ENCODE measurements at places on chromosomes 1 and 21.

- DNase-seq, result no peak
Observed at GRCh38 chr1:32060914-32061313, 11.8 kb upstream of the TMEM39B start.

- DNase-seq, result no peak
Observed at GRCh38 chr1:207181847-207182246, 77.8 kb downstream of the C4BPA start.

DNA sequence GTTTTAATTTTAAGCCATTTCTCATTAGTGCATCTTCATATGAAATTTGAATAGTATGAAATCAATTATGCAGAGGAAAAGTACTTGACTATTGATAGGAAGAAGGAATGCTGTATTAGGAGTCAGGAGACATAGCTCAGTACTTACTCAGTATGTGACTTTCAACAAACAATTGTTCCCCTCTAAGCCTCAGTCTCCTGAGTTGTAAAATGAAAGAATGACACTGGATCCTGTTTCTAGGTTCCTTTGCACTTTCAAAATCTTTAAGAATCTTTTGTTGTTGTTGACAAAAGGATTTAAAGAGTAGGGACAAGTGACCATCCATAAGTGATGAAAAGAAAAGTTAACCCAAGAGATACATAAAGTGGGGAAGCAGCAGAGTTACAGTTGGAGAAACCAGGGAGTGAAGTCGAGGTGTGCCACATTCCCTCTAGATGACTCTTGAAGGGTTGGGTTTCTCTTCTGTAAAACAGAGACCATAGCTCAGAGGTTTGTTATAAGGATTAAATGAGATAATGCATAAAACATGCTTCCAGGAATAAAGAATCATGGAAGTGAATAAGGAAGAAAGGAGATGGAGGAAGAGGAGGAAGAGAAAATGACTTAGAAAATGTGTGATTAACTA, 105.7 kb upstream of the KCNJ15 start:
- DNase-seq, result no peak

DNA sequence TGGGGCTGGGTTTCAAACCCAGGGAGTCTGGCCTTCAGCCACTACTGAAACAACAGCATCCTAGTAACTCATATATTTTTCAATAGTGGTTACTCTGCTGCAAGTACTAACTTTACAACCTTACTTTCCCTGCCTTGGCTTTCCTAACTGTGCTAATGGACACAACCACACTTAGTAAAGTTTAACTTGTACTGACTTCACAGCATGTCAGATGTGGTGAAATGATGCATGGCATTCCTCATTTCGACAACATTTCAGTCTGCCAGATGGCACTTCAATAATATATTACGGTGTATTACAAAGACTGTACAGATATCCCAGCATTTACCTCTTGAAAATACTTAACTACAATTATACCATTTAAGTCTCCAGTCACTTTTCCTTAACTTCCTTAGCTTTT, 27.8 kb downstream of the LRRC7 start:
- DNase-seq, result no peak

DNA sequence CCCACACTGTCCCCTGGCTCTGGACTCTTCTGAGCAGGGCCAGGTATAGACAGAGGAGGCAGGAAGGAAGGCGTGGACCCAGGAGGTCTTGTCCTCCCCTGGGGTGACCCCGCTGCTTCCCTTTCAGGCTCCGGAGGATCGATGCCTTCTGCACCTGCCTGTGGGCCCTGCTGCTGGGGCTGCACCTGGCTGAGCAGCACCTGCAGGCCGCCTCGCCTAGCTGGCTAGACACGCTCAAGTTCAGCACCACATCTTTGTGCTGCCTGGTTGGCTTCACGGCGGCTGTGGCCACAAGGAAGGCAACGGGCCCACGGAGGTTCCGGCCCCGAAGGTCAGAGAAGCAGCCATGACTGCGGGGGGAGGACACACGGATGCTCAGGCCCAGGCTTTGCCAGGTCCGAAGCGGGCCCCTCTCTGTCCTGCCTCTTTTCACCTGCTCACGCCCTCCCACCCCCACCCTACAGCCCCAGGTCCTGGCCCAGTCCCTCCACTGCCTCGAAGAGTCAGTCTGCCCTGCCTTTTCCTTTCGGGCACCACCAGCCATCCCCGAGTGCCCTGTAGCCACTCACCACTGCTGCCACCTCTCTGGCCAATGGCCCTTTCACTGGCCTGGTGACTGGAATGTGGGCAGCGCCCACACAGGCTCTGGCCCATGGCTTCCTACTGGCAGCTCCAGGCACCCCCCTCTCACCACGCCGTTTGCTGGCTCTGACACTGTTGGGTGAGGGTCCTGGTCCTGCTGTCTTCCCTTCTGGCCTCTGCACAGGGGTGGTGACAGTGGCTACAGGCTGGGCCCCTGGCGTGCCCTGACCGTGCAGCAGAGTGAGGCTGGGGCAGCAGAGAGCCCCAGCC, 13.5 kb downstream of the TMEM201 start:
- DNase-seq, result no peak

DNA sequence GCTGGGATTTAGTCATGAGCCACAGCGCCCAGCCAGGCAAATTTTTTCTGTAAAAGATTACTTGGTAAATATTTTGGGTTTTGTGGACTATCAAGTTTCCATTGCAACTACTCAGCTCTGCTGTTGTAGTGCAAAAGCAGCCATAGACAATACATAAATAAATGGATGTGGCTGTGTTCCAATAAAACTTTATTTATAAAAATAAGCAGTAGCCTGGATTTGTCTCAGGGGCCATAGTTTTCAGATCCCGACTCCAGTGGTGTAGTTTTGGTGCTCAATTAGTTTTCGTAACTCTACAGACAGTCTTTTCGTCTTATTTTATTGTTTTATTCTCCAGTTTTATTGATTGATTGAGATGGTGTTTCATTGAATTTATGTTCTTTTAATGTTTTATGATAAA, 80.1 kb upstream of the IVNS1ABP start:
- no peak for DNase-seq

- no peak for DNase-seq
Observed at GRCh38 chr1:231103961-231104360, 57.9 kb upstream of the TRIM67 start.

- peak; percentile 5 for DNase-seq
Observed at GRCh38 chr1:41282679-41283317, 40.7 kb upstream of the SCMH1 start.

DNA sequence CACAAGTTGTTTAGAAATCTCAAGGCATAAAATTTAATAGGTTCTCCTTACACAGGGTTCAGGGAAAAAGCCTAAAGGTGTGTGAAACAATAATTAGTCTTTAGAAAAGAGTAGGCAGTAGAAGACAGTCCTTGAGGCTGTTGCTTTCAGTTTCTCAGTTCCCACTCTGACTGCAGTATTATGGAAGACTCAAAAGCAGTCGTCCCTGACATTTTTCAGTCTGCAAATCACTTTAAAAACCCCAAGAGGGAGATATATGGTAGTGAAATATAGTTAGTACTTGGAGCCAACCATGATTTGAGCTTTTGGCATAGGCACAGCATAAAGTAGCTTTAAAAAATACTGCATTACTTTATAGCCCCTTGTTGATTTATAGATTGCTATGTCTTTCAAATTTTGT, 299.7 kb downstream of the OLFM3 start:
- DNase-seq, result no peak

DNA sequence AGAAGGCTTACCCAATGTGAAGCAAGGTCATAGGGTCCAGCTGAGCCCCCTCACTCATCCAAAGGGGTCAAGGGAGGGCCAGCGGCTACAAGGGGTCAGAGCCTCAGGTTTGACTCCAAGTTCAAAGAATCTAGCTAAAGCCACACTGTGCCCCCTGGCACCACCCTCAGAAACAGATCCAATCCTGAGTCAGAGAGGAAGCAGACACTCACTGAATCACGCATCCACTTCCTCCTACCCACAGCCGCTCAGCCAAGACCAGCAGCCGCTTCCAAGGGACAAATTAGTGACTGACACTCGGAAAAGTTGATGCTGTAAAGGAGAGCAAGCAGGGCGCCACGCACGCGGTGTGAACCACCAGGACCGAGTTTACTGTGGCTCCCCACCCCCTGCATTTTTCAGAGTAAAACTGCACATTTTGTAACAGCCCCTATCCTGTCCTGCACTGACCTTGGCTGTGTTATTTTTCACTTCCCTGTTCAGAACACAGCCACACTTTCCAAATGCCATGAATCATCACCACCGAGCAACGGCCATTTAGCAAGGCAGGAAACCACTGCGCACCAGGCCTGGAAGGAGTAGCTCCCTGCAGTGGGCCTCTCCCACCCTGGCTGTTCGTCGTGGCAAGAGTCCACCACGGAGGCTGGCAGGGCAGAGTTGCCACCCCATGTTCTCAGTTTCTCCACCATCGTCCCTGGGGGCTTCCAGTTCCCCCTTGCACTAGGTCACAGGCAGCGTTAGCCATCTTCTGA, 147.8 kb downstream of the TOMM20 start:
- peak; percentile 43 for DNase-seq

DNA sequence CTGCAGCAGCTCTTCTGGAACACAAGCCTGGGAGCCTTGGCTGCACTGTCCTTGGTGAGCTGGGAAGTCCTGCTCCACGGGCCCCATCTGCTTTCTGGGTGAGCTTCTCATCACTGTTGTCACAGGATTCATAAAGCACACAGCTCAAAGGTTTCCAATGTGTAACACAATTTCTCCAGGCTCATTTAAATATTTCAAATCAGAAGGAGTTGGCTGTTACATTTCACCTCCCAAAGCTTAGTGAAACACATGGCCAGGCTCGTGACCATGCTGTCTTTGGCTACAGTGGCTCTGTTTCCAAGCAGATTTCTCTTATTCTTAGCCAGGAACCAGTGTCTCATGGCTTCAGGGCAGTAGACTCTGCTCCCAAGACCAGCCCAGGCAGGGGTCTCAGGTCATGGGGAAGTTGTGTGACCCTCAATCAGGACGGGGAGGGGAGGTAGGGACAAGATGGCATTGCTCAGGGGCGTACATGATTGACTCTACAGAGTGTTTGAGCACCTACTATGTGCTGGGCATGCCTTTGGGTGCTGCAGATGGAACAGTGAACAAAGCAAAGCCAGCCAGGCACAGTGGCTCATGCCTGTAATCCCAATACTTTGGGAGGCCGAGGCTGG, 353.0 kb downstream of the NPHP4 start:
- DNase-seq, result no peak

DNA sequence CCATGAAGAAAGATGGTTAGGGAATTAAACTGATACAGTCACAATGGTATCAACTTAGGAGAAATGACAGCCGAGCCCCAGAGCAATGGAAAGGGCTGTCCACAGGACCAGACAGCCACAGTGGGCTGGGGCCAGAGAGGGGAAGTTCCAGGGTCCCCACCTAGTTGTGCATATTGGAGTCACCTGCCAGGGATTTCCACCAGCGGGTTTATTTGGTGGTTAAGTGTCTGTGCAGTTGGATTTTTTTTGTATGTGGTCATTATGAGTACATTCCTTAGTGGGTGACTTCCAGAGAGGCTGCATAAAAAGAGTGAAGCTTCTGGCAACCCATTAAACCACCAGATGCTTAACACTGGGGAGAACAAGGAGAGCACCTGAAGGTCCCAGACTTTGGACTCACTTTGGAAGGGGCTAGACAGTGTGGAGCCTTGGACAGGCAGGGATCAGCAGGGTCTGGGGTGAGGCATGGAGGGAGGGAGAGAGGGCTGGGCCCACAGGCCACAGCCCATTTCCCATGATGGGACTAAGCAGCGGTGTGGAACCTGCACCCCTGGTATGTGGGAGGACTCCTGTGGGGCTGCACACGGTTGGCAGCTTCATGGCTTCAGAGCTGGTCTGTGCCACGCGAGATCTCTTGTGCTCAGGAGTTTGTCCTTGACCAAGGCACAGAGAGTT, 7.8 kb upstream of the PTTG1IP start:
- DNase-seq, result no peak

GRCh38 chr1:186761358-186761757, 67.4 kb upstream of the PLA2G4A start:
- no peak for DNase-seq
